Stimulated activated CD8-positive, alpha-beta memory T cell treated with anti-CD3 and anti-CD28 coated beads, Interleukin-4, amount 100 ng/mL, for 24 hours (primary cell): ENCODE measurements at places on chromosomes 1 and 21.
A peak's percentile ranks its signal among the peaks of the same experiment; 100 is the strongest.

- no peak for DNase-seq
Observed at GRCh38 chr1:221161571-221162041, 282.4 kb downstream of the HLX start.

- DNase-seq = no peak
Observed at GRCh38 chr1:111192658-111193519, 7.6 kb downstream of the DENND2D start.

DNA sequence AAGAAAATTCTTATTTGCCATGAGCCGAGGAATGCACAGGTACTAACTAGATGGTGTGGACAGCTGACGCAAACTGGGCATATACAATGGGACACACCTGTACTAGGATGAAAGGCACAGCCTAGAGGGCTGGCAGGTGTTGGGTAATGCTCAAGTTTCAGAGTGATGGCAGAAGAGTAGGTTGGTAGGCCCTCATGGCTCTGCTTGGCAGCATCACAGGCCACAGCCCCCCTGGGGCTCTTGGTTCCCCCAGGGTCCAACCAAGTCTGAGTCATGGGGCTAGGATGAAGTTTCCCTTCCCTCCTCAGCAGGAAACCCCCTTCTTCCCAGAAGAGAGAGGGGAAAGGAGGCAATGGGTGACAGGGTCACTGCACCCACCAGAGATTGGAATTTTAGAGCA is 35.2 kb downstream of the SPEN start:
- DNase-seq = no peak

GRCh38 chr21:14488672-14489204 is 57.4 kb downstream of the SAMSN1 start:
- DNase-seq = no peak

DNA sequence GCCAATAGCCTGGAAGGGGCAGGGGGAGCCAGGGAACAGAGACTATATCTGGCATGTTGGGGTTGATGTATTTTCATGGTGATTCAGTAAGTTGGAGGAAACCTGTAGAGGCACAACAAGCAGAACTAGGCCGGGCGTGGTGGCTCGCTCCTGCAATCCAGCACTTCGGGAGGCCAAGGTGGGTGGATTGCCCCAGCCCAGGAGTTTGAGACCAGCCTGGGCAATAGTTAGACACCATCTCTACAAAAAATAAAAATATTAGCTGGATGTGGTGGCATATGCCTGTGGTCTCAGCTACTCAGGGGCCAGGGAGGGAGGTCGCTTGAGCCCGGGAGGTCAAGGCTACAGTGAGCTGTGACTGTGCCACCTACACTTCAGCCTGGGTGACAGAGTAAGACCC is 10.1 kb upstream of the PTCH2 start:
- no peak for DNase-seq

- no peak for DNase-seq
Observed at GRCh38 chr1:11483581-11484320, 4.8 kb downstream of the DISP3 start.

DNA sequence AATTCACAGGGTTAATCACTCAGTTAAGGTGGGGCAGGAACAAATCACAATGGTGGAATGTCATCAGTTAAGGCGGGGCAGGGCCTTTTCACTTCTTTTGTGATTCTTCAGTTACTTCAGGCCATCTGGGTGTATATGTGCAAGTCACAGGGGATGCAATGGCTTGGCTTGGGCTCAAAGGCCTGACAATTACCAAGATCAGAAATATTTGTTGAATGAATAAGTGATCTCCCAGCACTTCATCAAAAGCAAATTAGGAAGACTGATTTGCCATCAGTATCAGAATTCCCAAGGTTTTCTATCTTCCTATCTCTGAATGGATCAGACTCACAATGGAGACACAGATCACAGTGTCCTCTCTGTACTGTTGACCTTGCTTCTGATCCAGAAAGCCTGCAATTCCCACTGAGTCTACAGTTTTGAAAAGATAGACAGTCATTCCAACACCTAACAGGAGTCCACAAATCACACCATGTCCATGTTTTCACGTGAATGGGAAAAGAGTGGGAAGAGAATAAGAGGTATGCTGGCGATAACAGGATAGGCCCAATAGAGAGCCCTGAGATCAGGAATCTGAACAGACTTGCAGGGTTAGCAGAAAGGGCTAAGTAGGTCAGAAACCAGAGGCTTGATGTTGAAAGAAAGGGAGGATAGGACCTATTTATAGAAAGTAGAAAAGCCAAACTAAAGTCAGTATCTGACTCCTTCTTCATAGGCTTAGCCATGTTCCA is 75.3 kb downstream of the KCNK1 start:
- no peak for DNase-seq

DNA sequence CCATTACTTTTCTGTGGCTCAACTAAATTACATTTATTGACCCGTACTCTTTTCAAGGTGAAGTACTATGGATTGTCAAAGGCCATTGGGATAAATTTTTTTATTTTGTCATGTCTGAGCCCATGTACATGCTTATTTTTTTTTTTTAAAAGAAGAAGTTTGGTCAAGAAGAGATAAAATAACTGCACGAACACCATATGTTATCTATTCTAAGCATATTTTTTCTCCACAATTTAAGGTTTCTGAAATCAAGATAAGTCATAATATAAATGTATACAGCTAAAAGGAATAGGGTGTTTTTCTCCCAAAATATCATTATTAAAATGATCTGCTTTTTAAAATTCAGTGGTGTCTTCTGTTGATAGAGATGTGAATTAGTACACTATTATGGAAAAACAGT is 35.0 kb upstream of the SH2D1B start:
- DNase-seq = no peak

- no peak for DNase-seq
Observed at GRCh38 chr1:209567698-209568175, 15.8 kb upstream of the CAMK1G start.

- DNase-seq = no peak
Observed at GRCh38 chr1:10899490-10900250, 103.2 kb upstream of the CASZ1 start.

- DNase-seq = peak; percentile 33
Observed at GRCh38 chr1:61741711-61742619, at the start of gene PATJ. PATJ (plus strand) TSS chr1:61742480; CDS start chr1:61762893, 20,413 bp downstream.

GRCh38 chr1:61569303-61569621 is 155.7 kb downstream of the TM2D1 start:
- no peak for DNase-seq

DNA sequence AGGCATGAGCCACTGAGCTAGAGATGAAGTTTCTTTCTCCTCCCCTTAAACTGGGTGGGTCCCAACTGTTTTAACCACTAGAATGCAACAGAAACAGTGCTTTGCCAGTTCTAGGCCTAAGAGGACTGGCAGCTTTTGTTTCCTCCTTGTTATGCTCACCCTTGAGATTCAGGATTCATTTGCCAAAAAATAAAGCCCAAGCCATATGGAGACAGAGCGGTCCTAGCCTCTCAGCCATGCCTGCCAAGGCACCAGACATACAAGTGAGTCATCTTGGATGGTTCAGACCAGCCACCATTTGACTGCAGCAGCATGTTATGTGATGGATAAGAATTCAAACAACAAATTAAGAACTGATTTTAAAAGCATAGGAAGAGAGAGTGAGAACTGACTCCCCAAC is 38.1 kb upstream of the STUM start:
- no peak for DNase-seq

DNA sequence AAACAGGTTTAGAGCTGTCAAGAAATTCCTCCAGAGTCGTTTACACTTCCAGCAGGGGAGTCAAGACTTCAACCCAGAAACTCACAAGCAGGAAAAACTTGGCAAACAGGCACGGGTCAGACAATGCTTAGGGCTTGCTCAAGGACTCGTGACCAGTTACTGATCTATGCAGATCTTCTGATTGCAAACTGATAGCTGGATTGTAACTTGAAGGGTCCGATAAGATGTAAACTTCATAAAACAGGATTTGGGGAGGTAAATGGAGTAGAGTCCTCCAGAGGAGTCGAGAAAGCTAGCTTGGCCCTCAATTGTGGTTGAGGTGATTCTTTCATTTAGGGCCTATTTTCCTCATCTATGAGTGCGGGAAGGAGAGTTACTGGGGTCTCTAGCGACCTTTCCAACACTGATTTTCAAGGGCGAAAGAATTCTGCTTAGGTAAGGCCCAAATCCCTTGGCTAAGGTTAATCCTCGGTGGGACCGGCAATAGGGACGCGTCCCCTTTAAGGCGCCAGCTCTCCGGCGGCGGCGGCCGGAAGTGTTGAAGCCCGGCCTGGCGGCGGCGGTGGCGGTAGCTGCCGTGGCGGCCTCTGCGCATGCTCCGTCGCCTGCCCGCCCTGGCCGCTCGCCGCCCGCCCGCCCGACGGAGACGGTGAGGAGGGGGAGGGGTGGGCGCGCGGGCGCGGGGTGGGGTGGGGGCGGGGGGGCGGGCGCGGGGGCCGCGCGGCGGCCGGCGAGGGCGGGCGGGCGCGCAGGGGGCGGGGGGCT is at the start of gene GMEB1:
Gene GMEB1 (plus strand): TSS at position 594 of the 765 bp plus-strand sequence. CDS start 14,829 bp downstream, outside the sequence.
- DNase-seq = peak; percentile 79

GRCh38 chr1:35568975-35569395 is 4.1 kb upstream of the TFAP2E start:
- DNase-seq = peak; percentile 44

DNA sequence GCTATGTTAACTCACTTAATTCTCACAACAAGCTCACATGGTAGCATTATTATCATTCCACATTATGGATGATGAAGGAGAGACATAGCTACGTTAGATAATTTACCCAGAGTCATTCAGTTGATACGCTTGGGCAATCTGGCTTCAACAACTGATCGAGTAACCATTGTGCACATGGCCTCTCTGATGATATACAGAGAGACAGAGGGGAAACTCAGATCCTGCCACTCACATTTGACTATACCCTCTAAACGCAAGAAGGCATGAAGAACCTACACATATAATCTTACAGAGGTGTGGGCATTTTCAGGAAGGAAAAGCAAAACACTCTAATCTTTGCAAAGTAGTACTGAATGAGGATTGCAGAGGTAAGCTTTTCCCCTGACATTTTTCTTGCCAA is 360.1 kb downstream of the BARHL2 start:
- no peak for DNase-seq

- no peak for DNase-seq
Observed at GRCh38 chr1:187374742-187375141, 546.0 kb downstream of the PLA2G4A start.

DNA sequence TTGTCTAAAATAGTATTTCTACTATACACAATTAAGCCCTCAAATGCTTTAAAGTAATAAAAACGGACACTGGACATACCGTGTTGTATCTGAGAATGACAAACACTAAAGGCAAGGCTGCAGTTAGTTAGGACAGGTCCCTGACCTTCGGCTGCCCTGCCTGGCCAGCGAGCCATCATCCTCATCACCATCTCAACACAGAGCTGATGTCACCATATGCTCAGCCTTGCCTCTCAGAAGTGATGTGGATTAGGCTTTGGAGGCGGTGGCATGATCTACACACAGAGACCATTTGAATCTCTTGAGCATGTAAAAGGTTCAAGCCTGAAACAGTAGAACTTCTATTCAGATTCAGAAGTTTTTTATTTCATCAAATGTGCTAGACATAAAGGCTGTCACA is 244.7 kb downstream of the SDCCAG8 start:
- no peak for DNase-seq

DNA sequence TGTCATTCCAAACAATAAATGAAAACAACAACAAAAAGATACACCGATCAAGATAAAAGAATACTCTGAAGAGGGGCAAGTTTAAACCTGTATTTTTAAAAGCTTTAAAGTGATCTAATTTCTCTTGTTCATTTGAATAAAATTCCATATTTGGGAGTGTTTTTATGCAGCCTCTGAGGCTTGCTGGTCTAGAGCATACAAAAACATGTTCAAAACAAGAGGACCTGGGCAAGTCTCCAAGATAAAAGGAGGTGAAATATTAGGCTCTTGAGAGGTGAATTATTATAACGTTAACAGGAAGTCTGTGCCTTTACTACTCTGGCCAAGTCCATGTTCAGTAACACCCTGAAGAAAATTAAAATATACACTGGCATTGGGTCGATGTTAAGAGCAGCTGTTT is 20.1 kb downstream of the URB1 start:
- DNase-seq = no peak

- no peak for DNase-seq
Observed at GRCh38 chr1:56317722-56318121, 261.6 kb downstream of the PLPP3 start.

DNA sequence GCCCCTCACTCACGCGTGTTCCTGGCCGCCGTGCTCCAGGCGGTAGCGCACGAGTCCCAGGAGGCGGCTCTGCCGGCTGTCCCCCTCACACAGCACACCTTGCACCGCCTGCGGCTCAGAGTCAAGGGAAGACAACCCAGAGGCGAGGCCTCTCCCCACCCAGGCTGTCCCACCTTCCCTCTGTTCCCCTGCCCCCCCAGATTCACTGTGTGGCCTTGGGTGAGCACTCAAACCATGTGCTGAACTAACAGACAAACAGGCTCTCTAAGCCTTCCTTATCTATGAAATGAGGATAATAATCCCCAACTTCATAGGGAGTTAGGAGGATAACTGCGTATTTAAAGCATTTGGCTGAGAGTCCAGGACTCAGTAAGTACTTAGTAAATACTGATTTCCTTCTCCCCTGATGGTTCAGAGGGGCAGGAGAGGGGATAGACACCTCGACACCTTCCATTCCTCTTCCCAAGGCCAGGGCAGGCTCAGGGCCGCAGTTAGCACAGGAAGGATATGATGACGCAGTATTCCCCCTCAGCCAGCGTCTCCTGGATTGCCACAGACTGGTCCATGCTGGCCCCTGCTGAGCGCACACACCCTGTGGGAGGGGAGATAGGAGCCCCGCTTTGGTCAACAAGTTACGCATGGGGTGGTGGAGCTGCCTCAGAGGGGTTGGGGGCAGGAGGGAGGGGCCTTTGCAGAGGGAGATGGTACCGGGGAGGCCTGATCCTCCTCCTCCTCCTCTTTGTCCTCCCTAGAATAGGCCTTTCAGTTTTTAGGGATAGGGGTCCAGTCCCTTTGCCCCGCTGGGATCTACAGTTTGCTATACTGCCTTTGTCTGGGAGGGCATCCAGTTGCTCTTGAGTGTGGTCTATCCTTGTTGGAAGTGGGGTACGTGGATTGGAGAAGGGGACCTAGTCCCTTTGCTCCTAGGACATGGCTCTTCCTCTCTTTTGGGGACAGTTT is 830 bp downstream of the INPP5B start:
- no peak for DNase-seq

DNA sequence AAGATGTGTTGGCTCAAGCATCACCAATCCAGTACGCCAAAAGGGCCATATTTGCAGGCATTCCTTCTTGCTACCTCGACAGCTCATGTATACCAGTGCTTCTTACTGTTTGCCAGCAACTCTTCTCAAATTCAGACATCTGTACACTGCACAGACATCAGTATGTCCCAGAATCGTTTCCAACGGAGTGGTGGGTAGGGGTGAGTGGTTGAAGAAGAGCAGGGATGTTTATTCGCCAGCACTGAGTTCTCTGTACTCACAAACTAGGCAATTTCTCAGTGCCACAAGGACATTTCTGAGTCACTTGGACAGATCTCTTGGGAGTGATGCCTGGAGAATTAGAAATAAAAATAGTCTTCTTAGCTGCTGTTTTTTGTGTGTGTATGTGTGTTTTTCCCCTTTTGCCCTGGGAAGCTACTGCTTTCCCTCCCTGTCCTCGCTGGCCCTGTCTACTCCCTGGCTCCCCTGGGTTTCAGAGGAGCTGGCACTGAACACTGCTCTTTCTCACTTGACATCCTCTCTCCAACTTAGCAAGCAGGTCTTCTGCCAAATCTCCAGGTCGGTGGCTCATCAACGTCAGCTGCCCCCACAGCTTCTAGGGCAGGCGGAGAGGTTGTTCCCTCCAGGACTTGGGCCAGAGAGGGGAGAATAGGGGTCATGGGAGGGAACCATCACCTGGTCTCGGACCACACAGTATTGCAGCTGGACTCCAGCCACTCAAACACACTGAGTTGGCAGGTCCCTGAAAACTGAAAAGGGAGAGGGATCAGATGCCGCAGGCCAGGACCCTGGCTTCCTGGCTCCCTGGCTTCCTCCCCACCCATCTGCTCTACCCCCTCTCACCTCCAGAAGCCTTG is 90.5 kb downstream of the NMNAT2 start:
- DNase-seq = no peak
